AG20443 (cell line): ENCODE measurements at places on chromosomes 5 and 9.

DNA sequence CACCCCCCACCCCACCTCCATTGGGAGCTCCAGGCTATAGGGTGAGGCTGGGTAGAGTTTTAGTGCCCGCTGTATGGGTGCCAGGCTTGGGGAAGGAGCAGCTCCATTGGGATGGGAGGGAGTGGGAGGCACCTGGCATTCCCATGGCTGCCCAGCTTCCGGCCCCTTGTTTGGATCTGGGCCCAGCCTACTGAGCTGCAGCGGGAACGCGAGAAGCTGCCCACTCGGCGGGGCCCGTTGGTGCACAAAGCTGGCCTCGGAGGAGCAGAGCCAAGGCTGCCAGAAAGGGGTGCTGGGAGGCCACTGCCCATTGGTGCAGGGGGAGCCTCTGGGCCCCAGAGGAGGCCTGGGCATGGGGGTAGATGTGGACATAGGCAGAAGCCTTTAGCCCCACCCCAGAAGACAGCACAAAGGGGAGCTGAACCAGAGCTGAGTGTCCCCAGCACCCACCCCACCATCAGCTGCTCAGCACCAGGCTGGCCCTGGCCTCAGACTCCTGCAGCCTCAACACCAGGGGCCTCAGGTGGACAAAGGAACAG lies 4.4 kb downstream of the LCN9 start:
- no peak for DNase-seq

GRCh38 chr9:80090317-80090716 lies 518.6 kb downstream of the TLE4 start:
- DNase-seq: no peak

DNA sequence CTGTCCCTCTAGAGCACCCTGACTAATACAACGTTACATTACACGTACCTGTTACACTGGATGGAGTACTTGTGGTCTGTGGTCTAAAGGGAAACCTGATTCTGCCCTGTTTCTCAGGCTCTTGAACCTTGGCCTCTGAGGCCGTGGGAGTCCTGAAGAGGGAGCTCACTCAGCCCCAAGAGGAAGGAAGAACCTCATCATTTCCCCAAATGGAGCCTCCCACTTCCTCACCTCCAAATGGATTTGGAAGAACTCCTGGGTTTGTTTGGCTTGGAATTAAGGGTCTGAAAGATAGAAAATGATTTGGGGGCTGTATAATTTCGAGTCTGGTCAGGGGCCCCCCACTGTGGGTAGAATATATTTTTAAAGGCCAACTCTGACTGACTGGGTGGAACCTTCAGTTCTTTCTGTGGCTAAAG lies 200.2 kb downstream of the SEMA6A start:
- DNase-seq: no peak

DNA sequence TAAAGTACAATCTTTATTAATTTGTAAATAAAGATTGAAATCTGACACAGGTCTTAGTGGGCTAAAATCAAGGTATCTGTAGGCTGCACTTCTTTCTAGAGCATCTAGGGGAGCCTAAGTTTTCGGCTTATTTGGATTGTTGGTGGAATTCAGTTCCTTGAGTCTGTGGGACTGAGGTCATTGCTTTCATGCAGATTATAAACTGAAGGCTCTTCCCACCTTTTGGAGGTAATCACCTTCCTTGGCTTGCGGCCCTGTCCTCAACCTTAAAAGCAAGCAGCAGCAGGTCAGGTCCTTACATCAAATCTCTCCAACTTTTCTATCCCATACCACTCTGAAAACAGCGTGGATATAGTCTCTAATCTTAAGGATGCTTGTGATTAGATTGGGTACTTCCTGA lies 25.9 kb downstream of the MAT2B start:
- DNase-seq: no peak

DNA sequence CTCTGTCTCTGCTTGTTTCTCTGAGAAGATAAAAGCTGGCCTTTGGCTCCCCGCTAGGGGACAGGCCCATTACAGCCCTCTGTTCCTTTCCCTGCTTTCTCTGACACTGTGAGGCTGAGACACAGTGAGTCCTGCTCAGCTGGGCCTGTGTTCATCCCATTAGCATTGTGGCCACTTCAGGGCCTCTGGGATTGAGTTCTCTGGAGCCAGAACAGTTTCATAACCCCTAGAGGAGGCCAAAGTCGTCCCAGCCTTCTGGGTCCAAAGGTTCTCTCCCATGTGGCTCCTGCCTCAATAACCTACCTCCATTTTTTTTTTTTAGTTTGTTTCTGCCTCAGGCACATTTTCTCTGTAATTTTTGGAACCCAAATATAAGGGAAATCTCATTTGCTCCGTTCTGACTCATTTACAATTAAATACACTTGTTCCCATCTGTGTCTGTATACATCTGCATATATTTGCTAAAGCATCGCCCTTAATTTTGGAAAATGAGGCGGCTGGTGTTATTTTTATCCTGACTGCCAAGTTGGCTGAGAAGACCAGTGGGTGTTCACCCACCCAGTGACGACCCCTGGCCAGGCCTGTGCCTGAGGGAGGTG lies 27.3 kb upstream of the CTNNA1 start:
- DNase-seq: no peak

DNA sequence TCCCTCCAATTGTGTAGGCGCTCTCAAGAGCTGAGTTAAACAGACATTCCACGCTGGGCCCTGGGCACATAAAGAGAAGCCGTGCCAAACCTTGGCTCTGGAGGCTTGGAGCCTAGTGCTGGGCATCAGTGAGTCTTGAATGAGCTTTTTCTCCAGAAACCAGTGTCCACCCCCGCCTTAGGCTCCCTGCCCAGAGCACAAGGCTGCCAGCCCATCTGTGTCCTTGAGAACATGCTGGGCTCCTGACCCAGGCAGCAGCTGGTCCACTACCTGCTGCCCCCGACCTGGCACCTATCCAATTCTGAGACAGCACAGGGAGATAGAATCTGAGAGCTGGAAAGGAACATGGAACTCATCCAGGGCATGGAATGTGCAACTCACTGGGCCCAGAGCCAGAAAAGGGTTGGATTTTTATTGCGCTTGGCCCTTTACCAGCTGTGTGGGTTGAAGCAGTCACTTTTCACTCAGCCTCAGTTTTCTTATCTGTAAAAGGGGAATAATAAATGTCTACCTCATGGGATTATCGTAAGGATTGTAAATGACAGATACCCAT lies 92.4 kb upstream of the CPLX2 start:
- no peak for DNase-seq
